ENCODE measurements at places on chromosomes 2 and 18.
A peak's percentile ranks its signal among the peaks of the same experiment; 100 is the strongest.

DNA sequence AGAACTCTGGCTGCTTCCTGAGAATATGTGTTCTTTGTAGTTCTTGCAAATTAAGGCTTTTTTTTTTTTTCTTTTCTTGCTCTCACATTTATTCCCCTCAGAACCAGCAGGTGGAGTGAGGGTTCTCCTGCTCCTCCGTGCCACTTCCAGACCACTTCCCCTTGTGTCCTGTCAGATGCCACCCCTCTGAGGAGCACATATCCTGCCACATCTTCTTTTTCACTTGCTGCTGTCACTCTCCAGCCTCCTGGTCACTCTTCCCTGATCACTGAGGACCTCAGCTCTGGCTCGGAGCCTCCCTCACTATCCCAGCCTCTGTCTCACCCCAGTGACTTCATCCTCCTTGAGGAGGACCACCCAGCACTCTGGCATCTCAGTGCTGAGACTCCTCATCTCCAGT lies 100.5 kb downstream of the TACR1 start:
- DNase-seq, result no peak

- peak; percentile 8 for DNase-seq
Observed at GRCh38 chr2:202237787-202238233, 587 bp downstream of the SUMO1 start.

GRCh38 chr2:132473174-132473883 lies 56.7 kb downstream of the GPR39 start:
- DNase-seq, result no peak

DNA sequence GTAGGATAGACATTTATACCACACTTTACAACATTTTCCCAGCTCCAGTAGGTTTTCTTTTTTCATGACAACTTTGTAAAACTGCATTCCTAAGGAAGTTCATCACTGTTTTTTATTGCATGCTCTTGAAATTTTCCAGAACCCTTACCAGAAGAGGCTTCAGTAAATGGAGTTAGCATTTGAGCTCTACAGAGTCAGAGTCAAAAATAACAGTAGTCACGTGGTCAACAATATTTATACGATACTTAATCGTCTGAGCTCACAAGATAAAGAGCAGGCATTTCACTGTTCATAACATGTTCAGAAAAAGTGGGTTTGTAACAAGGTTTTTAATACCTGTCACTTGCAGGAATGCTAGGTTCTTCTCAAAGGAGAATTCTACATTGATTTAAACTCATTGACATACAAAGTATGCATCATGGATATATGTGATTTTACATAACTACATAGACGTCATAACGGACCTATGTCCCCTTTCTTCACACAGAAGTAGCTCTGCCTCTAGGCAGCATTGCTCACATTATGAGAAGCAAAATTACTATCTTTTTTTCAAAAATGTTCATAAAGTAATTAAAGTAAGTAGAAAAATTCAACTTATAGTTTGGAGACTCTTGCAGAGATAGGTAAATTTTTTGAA lies 187.0 kb upstream of the COL3A1 start:
- no peak for DNase-seq

GRCh38 chr2:21820271-21820670 lies 696.5 kb downstream of the TDRD15 start:
- DNase-seq, result no peak

GRCh38 chr2:217414429-217414828 lies 554.6 kb upstream of the TNP1 start:
- DNase-seq, result no peak

DNA sequence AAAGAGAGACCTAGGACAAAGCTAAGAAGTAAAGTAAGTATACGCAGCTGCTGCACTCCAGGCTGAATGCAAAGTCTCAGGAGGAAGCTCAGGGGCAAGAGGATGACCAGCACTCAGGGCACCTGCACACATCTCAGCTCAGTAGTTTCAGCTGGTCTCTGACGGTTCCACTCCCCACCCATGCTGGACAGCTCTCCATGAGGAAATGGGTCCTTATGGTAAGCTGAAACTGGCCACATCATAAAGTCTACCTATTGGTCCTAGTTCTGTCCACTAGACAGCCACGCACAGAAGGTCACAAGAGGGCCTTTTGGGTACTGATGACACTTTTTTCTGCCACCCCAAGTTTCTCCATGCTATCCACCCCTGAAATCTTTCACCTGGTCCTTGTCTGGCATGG lies 215.3 kb downstream of the TTC32 start:
- no peak for DNase-seq

- peak; percentile 33 for DNase-seq
Observed at GRCh38 chr2:28895189-28895893, 874 bp downstream of the WDR43 start.

DNA sequence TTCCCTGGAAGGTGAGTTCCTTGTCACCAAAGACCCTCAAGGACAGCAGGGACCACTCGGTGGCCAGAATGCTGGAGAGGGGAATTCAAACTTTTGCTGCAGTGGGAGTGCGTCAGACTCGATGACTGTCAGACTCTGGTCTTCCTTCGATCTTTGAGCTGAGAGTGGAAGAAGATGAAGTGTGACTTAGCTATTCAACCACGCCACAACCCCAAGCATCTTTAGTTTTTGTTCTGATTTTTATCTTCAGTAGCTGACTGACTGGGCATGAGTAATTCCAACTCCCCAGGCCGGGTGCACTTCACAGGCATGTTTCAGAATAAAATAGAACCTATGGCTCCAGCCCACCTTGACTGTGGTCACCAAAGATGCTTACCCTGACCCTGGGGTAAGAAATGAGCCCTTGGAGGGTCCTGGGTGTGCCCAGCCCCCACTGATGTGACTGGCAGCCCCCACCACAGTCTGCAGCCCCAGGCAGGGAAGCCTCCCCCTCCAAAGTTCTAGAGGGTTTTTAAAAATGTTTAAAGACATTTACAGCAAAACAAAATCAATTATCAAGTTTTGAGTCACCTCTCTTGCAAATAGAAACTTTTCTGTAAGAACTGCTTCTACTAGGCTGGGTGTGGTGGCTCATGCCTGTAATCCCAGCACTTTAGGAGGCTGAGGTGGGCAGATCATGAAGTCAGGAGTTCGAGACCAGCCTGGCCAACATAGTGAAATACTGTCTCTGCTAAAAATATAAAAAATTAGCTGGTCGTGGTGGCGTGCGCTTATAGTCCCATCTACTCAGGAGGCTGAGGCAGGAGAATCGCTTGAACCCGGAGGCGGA lies 24.9 kb upstream of the YWHAQ start:
- peak; percentile 21 for DNase-seq

GRCh38 chr2:227462972-227463931 lies 8.7 kb upstream of the AGFG1 start:
- DNase-seq, result no peak

- no peak for DNase-seq
Observed at GRCh38 chr2:141439524-141439923, 691.3 kb downstream of the LRP1B start.

GRCh38 chr2:61950571-61951315 lies 45.3 kb downstream of the COMMD1 start:
- no peak for DNase-seq

- DNase-seq, result no peak
Observed at GRCh38 chr2:95047629-95048510, 22.4 kb downstream of the MAL start.

GRCh38 chr18:44411262-44411905 lies 269.3 kb upstream of the SETBP1 start:
- DNase-seq, result no peak

- DNase-seq, result peak; percentile 72
Observed at GRCh38 chr2:200862532-200863000, 1.9 kb downstream of the CLK1 start.

DNA sequence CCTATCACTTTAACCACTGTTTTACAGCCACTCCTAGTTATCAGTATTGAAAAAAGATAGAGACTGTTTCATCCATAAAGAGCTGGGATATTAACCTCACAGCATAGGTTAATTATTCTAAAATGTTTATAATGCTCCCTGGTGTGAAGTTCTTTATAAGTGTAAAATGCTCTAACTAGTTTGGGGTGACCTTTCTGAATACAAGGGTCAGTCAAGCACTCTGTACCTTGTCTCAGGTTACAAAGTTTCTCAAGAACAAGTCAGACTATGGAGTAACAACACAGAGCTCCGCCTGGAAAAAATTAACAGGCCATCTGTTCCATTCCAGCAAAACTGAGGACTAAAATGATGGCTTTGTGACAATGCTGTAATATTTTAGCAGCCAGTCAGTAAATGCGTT lies 107.4 kb downstream of the NOL4 start:
- no peak for DNase-seq

DNA sequence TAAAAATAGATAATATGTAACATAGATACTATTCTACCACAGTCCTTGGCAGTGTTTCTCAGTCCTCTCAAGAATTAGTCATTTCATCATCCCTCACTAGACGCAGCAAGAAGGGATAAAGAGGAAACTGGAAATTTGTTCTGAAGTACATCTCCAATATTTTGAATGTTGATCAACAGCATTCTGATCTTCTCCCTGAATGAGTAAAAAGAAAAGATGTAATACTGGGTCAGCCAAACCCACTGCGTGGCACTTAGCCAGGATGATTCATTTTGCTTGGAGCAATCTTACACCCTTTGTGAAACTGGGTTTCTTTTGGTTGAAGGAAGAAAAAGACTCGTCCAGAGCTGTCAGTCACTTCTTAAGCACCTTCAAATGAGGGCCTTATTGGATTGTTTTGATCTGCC lies 54.1 kb downstream of the TAF1B start:
- peak; percentile 12 for DNase-seq

- DNase-seq, result no peak
Observed at GRCh38 chr2:218398437-218399390, 954 bp upstream of the CTDSP1 start.

DNA sequence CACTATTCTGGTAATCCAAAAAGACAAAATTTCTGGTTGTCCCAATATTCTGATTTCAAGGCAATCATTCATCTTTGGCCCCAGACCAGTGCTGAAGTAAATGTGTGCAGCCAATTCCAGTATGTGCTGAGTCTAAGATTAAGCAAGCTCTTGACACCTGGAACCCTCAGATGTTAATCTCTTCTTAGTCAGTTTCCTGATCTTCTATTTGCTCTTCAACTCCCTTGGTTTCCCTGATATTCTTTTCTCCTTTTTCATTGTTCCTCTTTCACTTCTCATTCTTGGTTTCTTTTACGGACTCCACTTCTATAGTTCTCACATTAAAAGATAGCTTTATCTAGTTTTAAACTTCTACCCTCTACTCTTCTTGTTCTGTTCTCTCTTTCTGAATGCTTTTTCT lies 445.7 kb upstream of the FANCL start:
- no peak for DNase-seq

DNA sequence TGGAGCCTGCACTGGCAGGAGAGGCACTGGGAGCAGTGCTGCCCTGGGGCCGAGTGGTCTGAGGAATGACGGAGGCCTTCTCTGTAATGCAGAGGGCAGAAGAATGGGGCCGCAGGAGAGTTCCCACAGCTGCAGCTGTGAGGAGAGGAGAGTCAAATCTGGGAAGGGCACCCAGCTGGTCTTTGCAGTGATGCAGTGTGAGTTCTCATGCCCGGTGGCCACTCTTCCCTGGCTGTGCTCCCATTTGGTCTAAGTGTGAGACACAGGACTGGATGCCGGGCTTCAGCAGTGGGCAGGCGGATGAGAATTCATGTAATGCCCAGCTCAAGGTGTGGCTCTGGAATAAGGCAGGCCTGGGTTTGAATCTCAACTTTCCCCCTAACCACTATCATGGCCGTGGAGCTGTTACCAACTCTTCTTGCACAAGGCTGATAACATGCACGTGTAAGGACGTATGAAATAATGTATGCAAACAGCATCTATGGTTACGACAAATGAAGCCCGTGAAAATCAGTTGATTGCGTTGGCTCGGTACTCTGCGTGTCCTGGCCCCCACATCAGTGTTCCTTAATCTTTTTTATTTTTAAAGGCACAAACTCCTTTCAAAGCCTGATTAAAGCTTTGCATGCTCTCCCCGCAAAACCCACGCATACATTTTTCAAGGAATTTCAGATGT lies 71.6 kb downstream of the ACKR3 start:
- no peak for DNase-seq

- DNase-seq, result no peak
Observed at GRCh38 chr2:99615247-99615771, 125.5 kb upstream of the REV1 start.

DNA sequence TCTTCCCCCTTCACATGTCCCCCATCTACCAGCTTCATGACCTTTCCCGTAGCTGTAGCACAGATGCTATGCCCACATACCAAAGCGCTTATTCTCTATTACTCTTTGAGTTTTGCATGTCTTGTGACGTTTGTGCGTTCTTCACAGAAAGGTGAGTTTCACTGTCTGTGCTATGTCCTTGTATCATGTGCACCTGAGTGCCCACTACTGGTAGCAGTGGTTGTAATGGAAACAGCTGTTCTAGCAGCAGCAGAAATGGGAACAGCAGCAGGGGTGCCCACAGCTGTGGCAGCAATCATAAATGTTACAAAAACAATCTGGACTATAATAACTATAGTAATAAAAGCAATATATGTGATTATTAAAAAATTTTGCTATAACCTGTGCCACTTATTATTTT lies 127.1 kb downstream of the STK39 start:
- no peak for DNase-seq

DNA sequence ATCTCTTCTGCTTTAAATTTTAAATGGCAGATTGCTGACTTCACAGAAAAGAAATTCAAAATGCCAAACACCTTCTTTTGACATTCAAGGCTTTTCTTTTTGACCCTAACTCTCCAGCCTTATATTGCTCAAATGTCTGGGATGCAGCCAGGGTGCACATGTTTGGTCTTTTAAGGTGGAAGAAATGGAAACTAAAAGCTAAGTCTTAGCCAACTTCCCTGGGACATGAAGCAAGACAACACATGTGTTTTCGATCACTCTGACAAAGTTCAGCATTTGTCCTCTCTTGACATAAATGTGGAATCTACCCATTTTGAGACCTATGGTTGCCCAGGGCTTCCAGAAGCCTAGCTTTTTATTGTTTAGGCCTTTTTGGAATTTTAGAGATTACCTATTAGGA lies 161.6 kb downstream of the RDH14 start:
- no peak for DNase-seq

- peak; percentile 17 for DNase-seq
Observed at GRCh38 chr2:36770542-36771287, 74.2 kb downstream of the VIT start.

GRCh38 chr2:174792309-174793025 lies 28.2 kb upstream of the CHRNA1 start:
- no peak for DNase-seq

DNA sequence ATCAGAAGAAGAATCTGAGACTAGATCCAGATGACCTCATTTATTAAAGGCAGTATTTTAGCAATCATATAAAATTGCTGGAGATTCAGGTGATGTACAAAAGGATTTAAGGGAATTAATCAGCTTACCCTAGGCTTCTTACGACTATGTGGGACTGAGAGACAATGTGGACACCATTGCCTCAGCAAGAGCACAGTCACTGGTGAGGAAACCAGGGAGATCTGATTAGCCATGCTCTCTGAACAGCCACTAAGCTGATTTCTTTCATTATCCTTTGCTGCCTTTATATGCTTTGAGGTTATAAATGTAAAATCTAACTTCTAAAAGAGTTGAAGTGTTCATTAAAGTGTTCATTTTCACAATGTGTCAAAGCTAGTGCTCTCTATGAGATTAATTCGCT lies 22.7 kb upstream of the GULP1 start:
- no peak for DNase-seq

DNA sequence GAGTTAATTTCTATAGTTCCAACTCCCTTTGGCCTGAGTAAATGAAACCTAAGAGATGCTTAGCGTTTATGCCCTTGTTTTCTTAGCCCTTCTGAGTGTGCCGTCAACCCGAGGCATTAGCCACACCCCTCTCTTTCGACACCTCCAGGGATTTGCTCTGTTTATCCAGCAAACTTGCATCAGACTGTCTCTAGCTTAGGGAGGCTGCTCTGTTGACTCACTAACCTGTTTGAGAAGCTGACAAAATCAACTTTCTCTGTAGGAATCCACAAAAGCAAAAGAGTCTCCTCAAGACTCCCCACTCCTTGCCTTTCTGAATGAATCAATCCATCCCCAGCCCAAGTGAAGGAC lies 317.6 kb downstream of the TNS1 start:
- DNase-seq, result no peak
